ENCODE measurements at places on chromosomes 5 and 9.

GRCh38 chr9:17204611-17205152, 69.8 kb downstream of the CNTLN start:
- DNase-seq = no peak

GRCh38 chr5:113213551-113214425, 221.0 kb downstream of the TSSK1B start:
- no peak for DNase-seq

GRCh38 chr9:127773272-127773671, 5.2 kb downstream of the SH2D3C start:
- no peak for DNase-seq

DNA sequence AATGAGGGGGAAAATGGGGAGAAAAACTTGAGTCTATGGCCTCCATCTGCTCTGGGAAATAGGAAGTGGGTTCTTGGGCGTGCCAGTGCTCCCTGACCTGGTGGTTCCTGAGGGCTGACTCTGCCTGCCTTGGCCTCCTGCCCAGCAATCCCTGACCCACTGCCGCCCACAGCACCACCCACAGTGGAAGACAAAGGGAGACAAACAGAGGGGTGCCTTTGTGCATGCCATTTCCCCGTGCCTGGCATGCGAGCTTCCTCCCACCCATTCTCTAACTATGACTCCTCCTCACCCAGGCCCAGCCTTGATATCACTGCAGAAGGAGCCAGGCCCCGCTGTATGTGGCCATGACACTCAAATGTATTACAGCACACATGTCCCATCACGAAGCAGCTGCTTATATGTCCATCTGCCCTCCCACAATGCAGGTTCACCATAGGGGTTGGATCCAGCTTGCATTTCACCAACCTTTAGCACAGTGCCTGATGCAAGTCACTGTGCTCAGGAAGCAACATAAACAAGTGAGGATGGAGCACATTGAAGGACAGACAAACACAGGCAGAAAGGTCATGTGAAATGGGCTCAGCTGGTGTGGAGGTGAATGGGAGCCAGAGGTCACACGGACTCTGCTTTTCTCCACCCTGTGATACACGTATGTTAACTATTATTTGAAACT, 84.4 kb downstream of the ADRB2 start:
- no peak for DNase-seq

DNA sequence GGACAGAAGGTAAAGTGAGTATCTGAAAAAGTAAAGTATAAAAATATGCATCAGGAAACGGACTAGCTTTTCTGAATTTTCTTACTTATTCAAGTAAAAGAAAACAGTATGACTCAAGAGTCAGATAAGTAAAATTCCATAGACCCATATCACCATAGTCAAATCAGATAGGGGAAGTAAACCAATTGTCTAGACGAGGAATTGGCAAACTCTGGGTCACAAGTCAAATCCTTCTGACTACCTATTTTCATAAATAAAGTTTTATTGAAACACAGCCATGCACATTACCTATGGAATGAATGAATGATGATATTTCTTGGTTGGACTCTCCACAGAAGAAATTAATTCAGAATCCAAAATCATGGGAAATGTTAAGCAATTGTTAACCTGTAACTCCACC, 59.1 kb upstream of the TMC1 start:
- DNase-seq = no peak

DNA sequence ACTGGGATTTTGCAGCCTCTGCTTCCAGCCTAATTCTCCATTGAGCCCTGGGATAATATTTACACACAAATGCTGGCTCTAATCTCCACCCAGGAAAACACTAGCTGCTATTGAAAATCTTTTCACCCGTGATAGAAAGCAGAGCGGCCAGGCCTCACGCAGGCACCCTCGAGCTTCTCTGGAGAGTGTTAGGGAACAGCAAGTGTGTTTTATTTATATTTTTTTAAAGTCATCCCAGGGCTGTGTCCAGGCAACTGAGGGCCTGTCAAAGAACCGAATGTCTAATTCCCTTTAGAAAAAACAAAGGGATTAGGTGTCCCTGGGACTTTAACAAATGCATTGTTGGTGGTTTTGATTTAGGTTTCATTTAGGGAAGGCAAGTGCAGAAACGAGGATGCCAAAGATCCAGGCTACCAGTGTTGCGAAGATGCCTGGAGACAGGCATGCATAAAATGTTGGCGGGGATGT, 51.2 kb upstream of the SPRY4 start:
- no peak for DNase-seq

- no peak for DNase-seq
Observed at GRCh38 chr9:130196643-130197042, 24.4 kb downstream of the NCS1 start.

DNA sequence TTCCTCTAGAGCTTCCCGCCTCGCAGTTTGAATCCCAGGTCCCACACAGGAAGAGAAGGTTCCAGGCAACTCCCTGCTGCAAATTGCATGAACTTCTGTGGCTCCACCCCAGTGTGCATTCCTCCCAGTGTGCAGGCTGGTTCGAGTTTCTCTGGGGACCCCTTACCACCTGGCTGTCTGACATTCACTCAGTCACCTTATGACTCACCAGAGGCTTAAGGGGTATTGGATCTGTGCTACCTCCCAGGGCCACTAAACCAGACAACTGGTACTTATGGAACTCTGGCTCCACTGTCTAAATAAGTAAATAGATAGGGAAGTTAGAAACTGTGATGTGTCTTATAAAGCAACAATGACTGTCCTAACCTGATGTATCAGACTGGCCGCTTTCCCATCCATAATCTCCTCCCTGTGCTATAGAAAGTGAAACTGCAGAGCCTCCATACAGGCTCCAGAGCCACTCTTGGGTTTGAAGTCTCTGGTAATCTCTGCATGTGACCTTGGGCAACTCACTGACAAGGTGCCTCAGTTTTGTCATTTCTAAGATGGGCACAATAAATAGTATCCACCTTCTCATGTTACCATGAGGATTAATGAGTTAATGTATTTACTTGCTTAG, 720.6 kb downstream of the SEMA5A start:
- DNase-seq = no peak

DNA sequence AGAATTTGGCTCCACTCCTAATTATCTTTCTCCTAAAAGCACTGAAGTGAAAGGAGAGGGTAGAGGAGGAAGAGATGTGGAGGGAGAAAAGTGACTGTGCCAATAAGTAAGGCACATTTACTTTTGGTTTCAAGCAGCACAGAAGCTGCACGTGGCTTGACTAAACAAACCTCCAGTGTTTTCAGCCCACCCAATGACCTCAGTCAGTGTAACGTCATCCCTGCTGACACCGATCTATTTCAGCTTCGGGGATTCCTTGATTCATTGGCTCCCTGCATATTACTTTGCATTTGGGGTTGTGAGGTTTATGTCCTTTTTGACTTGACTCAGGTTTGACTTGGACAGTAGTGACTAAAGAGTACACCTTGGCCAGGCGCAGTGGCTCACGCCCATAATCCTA, 35.6 kb upstream of the NIM1K start:
- no peak for DNase-seq

GRCh38 chr5:93054424-93055163, 526.4 kb downstream of the NR2F1-AS1 start:
- no peak for DNase-seq

GRCh38 chr5:34923694-34924461, 5.5 kb upstream of the DNAJC21 start:
- DNase-seq = no peak

DNA sequence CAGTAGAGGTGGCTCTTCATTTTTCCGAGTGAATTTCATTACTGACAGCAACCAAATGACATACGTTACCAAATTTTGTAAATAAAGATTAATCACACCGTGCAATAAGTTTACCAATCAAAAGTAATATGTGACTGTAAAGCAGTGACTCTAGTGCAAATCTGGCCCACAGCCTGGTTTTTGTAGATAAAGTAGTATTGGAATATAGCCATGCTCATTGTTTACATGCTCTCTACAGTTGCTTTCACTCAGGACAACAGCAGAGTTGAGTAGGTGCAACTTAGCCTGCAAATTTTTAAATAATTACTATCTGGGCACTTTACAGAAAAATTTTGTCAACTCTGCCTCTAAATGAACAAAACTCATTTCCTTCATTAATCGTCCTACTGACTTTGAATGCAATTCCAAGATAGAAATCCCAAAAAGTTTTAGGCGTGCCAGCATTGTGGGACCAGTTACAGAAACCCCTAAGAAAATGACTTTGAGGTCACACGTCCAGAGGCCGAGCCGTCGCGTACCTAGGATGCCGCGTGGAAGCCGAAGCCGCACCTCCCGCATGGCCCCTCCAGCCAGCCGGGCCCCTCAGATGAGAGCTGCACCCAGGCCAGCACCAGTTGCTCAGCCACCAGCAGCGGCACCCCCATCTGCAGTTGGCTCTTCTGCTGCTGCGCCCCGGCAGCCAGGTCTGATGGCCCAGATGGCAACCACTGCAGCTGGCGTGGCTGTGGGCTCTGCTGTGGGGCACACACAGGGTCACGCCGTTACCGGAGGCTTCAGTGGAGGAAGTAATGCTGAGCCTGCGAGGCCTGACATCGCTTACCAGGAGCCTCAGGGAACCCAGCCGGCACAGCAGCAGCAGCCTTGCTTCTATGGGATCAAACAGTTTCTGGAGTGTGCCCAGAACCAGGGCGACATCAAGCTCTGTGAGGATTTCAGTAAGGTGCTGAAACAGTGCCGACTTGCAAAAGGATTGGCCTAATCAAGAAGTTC, 180.7 kb upstream of the TLE4 start:
- DNase-seq = no peak

GRCh38 chr9:108478431-108479332, 377.1 kb downstream of the ACTL7B start:
- DNase-seq = no peak

GRCh38 chr5:116448450-116448849, 126.2 kb downstream of the SEMA6A start:
- no peak for DNase-seq

DNA sequence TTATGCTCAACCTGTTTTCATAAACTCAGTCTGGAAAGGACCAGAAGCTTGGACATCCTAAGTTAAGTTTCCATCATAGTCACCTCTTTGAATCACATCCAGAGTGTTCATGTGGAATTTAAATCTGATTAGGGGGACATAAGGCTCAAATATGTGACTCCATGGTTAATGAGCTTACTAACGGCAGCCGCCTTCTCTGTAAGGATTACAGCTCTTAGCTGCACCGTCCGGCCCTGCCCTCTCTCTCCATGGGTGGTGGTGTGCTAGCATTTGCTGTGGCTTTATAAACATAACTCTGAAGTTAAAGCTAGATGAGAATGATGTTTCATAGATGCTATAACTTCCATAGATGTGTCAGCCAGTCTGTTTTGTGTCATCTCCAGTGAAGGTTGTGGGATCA, 156.5 kb downstream of the TRIO start:
- no peak for DNase-seq

DNA sequence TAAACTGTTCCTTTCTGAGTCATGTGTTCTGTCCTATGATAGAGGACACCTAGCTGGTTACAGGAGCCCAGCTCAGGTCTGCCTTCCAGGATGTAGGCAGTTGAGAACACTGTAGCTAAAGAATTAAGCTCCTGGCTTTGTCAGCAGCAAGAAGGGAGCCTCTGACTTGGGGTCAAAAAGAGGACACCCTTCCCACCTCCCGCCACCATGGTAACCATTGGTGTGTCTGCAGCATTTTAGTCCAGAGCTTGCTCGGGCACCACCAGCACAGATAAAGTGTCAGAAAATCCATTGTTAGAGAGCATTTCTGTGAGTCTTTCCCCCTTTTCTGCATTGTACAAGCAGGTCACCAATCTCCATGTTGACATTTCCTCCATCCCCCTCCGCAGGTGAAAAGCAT, 181.7 kb downstream of the DOCK8 start:
- DNase-seq = no peak

- no peak for DNase-seq
Observed at GRCh38 chr9:6598249-6598725, 47.2 kb downstream of the GLDC start.

GRCh38 chr5:5218396-5218795, 78.3 kb downstream of the ADAMTS16 start:
- no peak for DNase-seq

- DNase-seq = no peak
Observed at GRCh38 chr9:113152699-113153098, 1.9 kb downstream of the SLC31A2 start.

- DNase-seq = no peak
Observed at GRCh38 chr5:75720882-75721281, 3.6 kb upstream of the POC5 start.

DNA sequence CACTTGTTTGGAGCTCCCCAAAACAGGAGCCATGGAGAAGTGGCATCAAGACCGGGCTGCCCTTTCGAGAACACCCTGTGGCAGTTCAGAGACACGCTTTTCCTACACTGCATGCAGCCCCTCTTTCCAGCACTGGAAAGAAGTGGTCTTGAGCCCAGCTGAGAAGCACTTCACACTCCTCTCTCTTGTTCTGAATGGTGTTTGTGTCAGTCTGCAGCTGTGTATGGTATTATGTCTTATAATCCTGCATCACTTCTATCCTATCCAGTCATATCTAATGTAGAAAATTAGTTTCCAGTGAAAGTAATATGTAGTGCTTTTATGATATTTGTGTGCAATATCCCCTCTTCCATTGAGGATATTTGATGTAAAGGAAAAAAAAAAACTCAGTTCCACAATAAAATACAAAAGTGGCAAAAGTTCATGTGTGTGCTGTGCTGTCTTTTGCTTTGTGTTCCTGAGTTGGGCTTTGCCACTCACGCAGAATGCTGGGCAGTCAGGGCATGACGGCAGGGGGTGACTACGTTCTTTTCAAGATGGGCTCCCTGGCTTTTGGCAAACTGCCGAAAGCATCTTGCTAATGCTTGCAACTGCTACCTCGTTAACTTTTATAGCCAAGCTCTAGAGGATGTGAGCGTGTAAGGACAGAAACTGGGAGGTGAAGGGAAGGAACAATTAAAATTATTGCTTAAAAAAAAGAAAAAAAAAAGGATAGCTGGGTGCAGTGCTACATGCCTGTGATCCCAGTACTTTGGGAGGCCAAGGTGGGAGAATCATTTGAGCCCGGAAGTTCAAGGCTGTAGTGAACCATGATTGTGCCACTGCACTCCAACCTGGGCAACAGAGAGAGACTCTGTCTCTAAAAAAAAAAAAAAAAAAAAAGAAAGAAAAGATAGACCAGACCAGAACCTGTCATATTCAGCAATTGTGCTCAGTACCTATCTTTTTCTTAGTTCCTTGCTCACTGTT, 102.2 kb downstream of the MAP1B start:
- no peak for DNase-seq

GRCh38 chr9:127437497-127438264, 13.5 kb downstream of the ZNF79 start:
- no peak for DNase-seq

- peak; percentile 90 for DNase-seq
Observed at GRCh38 chr9:104927912-104928740, at the start of gene ABCA1. Gene ABCA1, minus strand, starts transcription at chr9:104928155. Its CDS starts 24,476 bp downstream, at chr9:104903679.

- no peak for DNase-seq
Observed at GRCh38 chr9:130677252-130677651, 12.9 kb downstream of the PRDM12 start.

GRCh38 chr5:158409507-158409906, 550.6 kb upstream of the CLINT1 start:
- no peak for DNase-seq

- no peak for DNase-seq
Observed at GRCh38 chr5:122703203-122703602, 71.7 kb upstream of the SNX2 start.
